Hypothalamus (tissue), 51 donors: ENCODE measurements at places on chromosomes 6 and 20.

DNA sequence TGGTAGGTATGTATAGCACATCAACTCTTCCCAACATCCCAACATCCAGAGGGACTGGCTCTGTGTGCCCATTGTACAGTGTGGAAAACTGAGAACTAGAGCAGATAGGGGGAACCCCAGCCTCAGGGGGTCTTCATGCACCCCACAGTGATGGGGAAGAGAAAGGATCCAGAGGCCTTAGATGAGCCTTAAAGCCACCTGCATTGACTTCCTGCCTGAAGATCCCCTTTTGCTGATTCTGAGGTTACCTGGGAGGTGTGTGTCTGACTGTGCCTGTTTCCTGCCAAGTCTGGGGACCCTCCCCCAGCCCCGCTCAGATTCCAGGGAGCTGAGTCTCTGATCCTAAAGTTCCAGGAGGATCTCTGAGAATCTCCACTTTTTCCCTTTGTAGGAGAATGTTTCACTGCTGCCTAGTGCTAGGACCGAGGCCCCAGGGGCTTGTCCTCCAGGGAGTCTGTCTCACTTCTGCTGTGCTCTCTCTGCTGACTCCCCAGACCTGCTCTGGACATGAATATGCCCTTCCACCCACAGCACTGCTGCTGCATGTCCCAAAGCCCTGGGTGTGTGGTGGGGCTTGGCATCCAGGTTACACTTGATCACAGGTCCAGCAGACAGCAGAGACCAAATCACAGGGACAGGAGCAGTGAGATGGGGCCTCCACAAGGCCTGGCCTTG is 12.8 kb upstream of the PGC start:
- no peak for DNase-seq

DNA sequence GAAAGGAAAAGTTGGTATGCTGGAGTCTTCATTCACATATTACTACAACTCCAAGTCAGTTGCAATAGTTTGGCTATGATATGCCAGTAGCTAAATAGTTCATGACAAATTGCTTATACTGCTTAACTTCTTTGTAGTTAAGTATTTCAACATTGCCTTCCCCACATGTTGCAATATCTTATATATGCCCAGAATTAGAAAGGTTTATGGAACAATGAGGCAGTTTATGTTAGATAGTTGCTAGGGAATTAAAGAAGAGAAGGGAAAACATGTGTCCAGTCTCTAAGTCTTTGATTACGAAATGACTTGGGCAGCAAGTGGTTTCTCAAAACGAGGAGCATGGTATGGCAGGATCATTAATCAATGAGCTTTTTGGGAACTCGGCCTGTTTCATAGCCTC is 145.8 kb downstream of the PLCB4 start:
- DNase-seq: no peak

DNA sequence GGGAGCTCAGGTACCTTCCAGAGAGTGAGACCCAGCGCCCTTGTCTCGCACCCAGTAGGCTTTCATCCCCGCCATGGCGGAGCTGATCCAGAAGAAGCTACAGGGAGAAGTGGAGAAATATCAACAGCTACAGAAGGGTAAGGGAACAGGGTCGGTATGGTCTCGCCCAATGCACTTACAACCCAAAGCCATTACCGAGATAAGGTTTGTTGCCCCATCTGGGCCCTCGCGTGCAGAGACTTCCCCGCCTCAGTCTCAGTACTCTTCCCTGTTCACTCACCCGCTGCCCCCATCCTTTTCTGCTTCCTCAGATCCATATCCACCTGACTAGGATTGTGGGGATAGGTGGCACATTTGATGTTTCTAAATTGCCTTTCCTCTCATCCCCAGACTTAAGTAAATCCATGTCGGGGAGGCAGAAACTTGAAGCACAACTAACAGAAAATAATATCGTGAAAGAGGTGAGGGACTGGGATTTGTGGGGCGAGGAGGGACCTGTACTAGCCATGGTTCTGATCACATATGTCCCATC is 449 bp downstream of the PFDN6 start:
- no peak for DNase-seq

GRCh38 chr20:53162251-53162835 is 190.2 kb downstream of the TSHZ2 start:
- DNase-seq: no peak

GRCh38 chr6:135640449-135641111 is 143.0 kb upstream of the AHI1 start:
- DNase-seq: no peak

DNA sequence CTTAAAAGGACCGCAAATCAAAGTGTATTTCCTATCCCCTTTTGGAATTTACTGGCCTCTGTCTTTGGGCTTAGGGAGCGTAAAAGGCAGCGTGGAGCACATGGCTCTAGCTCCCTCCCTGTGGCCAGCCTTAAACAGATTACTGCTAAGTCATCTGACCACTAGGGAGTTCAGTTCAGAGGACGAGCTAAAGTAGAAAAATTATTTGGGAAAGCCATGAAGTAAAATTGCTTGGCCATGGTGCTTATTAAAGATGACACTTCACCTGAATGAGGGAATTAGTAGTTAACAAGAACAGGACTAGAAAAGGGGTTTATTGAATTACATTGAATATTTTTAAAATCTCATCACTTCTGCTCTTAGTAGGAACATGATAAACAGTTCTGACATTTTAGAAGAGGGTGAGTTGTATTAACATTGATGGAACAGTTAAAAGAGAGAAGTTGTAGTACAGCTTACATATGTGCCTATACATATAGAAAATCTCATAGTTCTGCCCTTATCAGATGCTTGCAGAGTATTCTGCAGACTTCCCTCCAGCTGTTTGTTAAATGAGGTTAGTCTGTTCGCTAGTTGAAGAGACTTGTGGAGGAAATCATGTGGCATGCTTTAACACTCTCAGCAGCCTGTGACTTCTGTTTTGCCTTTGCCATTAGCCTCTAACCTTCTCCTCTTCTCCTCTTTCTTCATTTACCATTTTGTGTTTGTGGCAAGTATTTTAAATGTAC is 31.2 kb upstream of the MAPK13 start:
- no peak for DNase-seq
